Stromal cell of bone marrow (primary cell): ENCODE measurements at places on chromosomes 12 and 14.

GRCh38 chr14:93655078-93655750 is 133.1 kb downstream of the PRIMA1 start:
- DNase-seq: peak; percentile 22

DNA sequence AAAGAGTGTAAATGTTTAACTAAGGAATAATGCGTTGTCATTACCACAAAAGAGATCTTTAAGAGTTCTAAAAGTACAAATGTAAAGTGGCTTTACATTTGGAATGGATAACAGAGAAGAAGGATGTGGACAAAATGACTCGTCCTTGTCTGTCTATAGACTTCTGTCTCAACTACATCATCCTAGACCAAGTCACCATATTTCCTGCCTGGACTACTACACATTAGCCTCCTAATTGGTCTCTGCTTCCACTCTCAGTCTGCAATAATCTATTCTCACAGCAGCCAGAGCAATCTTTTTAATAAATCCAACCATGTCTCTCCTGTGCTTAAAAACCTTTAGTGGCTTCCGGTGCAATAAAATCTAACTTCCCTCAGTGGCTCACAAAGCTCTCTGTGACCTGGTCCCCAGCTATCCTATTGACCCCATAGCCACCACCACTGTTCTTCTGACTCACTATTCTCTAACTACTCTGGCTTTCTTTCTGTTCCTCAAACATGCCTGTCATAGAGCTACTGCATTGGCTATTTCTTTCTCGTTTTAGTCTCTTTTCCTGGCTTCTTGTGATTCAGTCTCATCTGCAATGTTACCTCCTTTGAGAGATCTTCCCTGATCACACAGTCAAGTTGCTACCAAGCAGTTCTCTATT is 91.1 kb downstream of the MYF5 start:
- no peak for DNase-seq

DNA sequence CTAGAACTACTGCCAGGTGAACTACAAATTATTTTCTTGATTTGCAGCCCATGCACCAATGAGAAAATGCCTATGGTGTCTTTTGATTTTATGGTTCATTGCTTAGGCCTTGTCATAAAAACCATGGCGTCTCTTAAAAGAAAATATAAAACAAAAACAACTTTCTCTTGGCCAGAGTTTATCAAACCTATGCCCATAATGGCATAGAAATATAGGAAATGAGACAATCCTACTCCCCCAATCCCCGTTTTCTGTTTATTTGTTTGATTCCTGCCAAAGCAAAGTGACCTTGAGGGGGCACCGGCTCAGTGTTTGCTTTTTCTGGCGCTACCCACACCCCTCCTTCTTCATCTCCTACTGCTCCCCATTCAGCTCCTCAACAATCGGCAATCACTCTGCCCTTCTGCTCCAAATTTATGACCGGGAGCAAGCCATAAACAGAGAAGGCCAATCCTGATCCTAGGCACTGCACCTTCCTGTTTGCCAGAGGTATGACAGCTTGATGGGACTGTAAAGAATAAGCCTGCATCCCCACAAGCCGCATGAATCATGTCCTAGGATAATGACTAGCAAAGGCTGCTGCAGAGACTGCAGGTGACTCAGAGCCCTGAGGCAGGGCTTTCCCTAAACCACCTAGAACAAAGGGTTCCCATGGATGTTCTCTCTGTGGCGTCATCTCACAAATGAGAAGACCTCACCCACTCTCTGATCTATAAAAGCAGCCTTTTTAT is 874.9 kb downstream of the NRXN3 start:
- DNase-seq: peak; percentile 7

DNA sequence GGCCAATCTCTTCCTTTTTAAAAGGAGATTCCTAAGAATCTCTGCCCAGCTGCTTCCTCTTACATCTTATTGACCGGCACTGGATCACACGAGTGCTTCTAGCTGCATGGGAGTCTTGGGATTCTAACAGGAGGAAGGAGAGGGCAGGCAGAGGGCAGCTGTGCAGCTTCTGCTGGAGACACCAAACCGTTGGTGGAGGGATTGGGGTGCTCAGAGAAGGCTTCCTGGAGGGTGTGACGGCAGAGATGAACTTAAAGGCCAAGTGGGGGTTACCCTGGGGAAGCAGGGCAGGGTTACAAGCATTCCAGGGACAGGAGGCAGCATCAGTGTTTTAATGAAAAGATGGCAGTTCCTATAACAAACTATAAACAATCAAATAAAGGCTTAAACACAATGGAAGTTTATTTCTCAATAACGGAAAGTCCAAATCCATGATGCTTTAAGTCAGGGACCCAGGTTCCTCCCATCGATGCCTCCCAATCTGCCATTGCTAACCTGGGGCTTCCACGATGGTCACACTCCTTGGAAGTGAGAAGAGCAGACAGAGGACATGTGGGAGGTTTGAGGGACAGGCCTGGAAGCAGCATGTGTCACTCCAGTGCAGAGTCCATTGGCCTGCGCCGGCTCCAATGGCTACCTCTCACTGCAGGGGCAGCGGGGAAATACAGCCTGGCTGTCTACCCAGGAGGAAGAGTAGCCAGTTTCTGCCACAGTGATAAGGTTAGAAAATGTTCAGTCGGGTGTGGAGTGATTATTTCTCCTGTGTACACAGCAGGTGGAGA is 53.1 kb upstream of the DDX11 start:
- no peak for DNase-seq

GRCh38 chr12:9037431-9037830 is 48.1 kb downstream of the KLRG1 start:
- no peak for DNase-seq

DNA sequence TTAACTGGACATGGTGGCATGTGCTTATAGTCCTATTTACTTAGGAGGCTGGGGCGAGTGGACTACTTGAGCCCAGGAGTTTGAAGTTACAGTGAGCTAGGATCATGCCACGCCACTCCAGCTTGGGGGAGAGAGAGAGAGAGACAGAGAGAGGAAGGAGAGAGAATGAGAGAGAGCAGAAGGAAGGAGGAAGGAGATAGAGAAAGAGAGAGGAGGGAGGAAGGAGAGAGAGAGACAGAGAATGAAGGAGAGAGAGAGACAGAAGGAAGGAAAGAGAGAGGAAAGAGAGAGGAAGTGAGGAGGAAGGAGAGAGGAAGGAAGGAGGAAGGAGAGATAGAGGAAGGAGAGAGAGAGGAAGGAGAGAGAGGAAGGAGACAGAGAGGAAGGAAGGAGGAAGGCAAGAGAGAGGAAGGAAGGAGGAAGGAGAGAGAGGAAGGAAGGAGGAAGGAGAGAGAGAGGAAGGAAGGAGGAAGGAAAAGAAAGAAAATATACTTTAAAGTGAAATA is 93.5 kb upstream of the PTPRB start:
- DNase-seq: no peak
